ENCODE measurements at places on chromosomes 11 and 22.
A peak's percentile ranks its signal among the peaks of the same experiment; 100 is the strongest.

- DNase-seq: no peak
Observed at GRCh38 chr11:59931688-59932087, 6.5 kb upstream of the OOSP1 start.

GRCh38 chr11:102476069-102476468, 23.5 kb upstream of the TMEM123 start:
- no peak for DNase-seq

DNA sequence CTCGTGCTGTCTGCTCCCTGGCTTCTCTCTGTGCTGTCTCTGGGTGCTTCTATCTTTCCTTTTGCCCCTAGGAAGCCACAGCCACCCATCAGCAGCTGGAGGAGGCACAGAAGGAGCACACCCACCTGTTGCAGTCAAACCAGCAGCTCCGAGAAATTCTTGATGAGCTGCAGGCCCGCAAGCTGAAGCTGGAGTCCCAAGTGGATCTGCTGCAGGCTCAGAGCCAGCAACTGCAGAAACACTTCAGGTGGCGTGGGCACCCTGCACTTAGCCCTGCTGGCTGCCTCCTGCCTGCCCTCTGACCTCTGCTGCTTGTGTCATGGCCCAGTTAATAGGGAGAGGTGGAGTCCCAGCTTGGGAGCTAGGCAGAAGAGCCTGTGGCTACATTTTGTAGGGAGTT, 67.8 kb downstream of the CEP164 start:
- no peak for DNase-seq

DNA sequence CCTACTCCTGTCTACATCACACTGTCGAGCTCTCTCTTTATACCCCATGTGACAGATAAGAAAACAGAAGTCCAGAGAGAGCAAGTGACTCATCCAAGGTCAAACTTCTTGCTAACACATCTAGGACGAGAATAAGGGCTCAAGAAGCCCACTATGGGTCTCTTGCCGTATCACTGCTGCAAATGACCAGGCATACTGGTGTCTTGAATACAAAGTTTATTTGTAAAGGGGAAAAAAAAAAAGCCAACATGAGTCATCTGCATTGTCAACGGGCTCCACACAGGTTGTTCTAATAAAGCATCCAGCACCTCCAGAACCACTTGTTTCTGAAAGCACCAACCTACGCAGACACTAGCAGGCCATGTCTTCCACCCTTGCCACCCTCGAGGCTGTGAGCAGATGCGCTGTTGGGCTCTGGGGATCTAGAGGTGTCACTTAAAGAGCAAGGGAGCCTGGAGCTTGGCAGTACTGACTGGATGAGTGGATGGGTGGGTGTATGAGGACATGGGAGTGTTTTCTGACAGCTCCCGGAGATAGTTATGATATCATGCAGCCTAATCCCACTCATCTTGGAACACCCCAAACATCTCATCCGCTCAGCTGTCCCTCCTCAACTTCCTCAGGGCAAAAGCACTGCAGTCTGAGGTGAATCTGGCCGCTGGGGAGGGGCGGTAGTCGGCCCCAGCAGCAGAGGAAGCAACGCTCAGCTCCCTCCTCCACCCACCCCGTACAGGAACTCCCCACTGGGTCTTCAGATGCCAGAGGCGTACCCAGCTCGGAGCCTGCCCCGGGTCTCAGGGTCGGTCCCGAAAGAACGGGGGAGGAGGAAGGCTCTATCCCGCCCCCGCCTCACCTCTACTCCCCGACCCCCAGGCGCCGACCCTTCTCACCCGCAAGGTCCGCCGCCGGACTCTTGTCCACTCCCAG, 1.0 kb downstream of the SMCO4 start:
- no peak for DNase-seq

- DNase-seq: no peak
Observed at GRCh38 chr22:30460147-30460546, 11.7 kb downstream of the SEC14L3 start.

- no peak for DNase-seq
Observed at GRCh38 chr11:65016705-65017104, 2.7 kb downstream of the ARL2 start.

DNA sequence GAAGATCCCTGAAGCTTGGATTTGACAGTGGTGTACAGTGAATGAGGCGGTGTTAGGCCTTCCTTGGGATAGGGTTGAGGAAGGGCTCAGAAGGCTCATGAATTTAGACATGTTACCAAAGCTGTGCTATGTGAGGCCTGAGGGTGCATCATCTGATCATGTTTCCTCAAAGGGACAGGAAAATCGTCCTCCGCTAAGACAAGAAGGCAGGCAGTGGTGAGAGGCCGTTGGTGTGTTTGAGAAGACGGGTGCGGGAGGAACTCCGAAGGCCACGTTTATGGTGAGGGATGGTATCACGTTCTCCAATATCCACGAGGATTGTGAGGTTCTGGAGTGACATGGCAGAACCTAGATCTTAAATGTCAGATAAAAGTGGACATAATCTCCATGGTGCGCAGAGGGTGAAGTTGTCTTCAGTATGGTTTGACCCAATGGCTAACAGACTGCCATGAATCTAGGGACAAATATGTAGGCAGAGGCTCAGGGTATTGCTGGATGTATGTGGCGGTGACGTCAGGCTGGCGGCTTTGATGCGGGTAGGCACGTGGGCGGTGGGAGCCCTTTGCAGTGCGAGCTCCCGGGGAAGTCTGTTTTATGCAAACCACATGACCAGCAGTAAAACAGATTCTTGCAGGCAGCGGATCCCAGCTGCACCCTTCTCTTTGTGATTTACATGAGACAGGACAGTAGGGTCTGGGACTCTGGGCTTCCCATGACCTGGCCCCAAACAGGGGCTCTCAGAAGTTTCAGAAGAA, 242.3 kb upstream of the B3GAT1 start:
- DNase-seq: no peak

- DNase-seq: no peak
Observed at GRCh38 chr11:105642870-105643269, 33.0 kb downstream of the GRIA4 start.

GRCh38 chr22:38222797-38223119, 21.0 kb downstream of the MAFF start:
- DNase-seq: no peak

DNA sequence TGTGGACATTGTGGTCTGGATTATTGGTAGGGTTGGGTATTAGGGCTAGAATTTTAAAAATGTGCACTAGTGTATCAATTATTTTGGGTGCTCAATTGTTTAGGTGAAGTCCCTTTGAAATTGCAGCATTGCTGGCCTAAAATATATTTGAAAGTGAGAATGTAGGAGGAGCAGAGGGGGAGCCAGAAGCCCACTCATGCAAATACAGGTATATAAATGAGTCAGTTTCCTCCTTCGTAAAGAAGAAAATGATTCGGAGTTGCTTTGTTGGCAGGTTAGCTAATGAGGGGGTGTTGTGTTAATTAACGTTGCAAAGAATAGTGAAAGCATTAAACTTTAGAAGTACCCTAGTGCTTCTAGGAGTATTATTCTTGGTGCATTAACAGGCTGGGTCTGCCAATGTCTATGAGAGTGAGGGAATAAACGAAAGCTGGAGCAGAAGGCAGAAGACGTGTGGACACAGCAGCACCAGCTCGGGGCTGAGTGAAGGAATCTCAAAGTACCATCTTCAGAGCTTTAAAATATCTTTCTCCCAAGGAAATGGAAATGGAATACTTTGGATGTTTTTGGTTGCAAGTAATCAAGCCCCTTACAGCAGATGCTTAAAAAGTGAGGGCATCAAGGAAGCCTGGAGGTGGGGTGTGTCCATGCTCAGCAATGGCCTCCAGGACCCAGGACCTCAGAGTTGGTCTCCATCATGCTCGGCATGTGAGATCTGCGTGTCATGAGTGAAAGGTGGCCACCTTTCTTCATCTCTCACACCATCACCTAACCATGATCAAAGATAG, 522.9 kb downstream of the NTM start:
- no peak for DNase-seq

GRCh38 chr11:133619397-133619796, 87.1 kb upstream of the OPCML start:
- no peak for DNase-seq

- DNase-seq: no peak
Observed at GRCh38 chr11:100354736-100355135, 332.4 kb upstream of the ARHGAP42 start.

DNA sequence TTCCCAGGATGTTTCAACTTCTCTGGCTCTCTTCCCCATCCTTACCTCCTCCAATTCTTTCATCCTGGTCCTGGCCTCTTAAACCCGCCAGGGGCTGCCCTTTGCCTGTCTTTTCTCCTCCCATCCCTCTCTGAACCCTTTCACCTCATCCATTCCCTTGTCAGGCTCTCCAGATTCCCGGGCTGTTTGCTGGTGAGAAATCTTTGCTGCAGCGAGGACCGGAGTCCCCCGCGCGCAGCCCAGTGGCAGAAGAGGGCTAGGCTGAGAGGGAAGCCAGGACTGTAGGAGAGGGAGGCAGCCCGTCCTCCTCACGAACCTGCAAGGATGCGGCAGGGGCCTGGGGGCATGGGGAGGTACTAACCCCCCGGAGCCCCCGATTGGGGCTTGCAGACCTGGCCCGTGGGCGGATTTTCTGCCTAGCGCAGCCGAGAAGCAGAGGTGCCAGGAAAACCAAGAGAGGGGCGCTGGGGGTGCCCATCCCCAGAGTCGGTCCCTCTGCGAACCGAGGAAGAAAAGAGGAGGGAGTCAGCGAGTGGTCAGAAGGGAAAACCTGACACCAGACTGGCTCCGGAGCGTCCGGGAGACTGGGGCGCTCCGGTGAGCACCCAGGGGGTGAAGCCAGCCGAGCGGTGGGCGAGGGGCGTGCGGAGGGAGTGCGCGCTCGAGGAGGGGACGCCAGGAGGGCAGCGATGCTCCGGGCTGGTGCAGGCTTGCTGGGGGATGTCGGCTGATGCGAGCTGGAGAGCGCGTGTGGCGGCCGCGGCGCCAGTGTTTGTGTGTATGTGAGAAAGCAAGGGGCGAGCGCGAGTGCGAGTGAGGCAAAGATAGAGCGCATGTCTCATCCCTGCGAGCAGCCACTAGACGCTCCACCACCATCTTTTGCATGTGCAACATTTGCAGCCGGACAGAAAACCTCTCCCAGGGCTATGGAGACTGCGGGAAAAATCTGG, at the start of gene GRIA4:
TSS of gene GRIA4 (plus strand) at position 242 of the 950 bp plus-strand sequence. CDS start 925 bp downstream, outside the sequence.
- DNase-seq: peak; percentile 46

GRCh38 chr11:104618954-104619353, 279.3 kb downstream of the CASP12 start:
- DNase-seq: no peak

- no peak for DNase-seq
Observed at GRCh38 chr11:70281156-70281609, 10.7 kb downstream of the PPFIA1 start.

GRCh38 chr11:66231561-66231960, 36.9 kb upstream of the RAB1B start:
- no peak for DNase-seq

GRCh38 chr11:355581-356458, 13.5 kb upstream of the B4GALNT4 start:
- peak; percentile 67 for DNase-seq

- DNase-seq: peak; percentile 23
Observed at GRCh38 chr22:23533328-23533762, 46.7 kb downstream of the IGLL1 start.

- DNase-seq: no peak
Observed at GRCh38 chr11:62545437-62546243, 966 bp downstream of the AHNAK start.

- DNase-seq: no peak
Observed at GRCh38 chr11:47483457-47483856, 34.5 kb upstream of the RAPSN start.

DNA sequence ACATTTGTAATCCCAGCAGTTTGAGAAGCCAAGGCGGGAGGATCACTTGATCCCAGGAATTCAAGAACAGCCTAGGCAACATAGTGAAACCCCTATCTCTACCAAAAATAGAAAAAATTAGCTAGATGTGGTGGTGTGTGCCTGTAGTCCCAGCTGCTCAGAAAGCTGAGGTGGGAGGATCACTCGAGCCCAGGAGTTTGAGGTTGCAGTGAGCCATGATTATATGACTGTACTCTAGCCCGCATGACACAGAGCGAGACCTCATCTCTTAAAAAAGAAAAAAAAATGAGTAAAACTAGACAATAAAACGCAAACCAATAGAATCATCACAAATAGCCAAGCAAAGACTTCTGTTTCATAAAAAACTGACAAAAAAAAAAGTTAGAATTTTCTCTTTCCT, 21.8 kb downstream of the NUCB2 start:
- no peak for DNase-seq

GRCh38 chr11:13777341-13777985, 109.0 kb downstream of the FAR1 start:
- DNase-seq: no peak

DNA sequence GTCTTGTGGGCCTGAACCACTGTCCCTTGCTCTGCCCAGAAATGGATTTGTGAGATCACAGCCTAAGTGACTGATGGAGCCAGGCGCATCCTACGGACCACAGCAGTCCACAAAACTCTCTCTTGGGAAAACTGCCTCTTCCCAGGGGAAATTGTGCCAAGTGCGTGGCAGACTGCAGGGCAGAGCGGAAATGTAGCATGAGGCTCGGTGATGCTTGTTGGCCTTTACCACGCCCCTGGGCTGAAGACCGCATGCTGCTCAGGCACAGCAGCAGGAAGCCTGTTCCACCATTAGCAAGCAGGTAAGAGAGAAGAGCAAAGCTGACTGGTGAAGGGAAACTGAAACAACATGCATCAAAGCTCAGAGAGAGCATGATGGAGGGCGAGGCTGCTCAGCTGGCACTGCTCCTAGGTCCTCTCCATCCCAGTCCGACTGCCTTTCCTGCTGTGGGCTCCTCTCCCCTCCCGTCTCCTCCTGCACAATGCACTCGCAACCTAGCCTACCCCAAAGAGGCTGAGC, 26.5 kb upstream of the SCARF2 start:
- DNase-seq: no peak

- no peak for DNase-seq
Observed at GRCh38 chr11:116533186-116533825, 239.5 kb downstream of the BUD13 start.

DNA sequence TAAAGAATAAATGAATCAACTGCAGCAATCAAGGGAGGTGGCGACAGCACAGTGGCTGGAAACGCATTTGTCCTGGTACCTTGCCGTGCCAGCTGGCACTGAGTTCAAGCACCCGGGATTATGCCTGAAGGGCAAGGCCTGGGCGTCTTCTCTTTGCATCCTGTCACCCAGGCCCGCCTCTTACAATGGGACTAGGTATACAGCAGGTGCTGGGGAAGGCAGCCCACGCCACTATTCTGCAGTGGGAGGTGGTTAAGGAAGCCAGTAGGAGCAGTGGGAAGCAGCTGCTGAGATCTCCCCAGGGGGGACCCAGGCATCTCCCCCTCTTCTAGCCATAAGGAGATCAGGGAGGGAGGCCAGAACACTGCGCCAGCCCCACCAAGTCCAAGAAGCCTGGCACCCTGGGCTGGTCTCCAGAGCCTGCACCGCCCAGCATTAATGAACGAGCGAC, 15.3 kb upstream of the BAIAP2L2 start:
- DNase-seq: no peak

GRCh38 chr11:84673753-84674152, 953.4 kb downstream of the DLG2 start:
- DNase-seq: peak; percentile 61

GRCh38 chr11:116472651-116473050, 300.1 kb downstream of the BUD13 start:
- no peak for DNase-seq

GRCh38 chr11:88359541-88359940, 22.0 kb upstream of the CTSC start:
- no peak for DNase-seq

All from NCI-H1105 (cell line).